ENCODE measurements at places on chromosomes 6 and 20. TPM values are rescaled to one million over a fixed set of nuclear protein-coding genes. Genes with fewer than 3 reads are reported as not detected.
A peak's percentile ranks its signal among the peaks of the same experiment; 100 is the strongest.

- no peak for DNase-seq
Measured at GRCh38 chr20:708956-709355, 33.4 kb upstream of the SCRT2 start.

DNA sequence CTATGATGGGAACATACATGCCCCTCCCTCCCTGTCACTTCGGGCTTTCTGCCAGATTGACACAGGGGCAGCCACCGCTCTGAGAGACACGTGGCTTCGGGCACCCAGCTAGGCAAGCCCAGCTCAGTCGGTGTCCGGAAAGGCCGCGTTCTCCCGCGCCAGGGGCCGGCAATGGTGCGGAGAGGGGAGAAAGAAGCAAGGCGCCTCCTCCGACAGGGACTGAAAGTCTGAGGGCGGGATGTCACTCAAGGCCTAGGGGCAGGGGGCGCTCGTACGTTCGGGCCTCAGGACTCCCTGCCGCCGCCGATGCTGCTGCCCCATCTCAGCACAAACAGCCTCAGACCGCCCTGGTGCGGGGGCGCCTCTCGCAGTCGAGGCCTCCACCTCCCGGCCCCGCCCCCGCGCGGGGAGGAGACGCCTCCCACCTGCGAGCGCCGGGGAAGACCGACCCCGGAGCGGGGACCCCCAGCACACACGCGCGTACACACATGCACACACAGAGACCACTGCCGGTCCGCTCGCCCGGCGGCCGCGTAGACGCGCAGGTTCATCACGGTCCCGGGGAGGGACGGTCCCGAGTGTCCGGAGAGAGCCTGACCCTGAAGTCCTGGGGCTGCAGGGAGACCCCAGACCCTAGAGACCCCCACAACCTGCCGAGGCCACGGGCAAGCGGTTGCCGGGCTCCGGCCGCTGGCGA lies 1.9 kb downstream of the GRM4 start:
- DNase-seq, result peak; percentile 87

GRCh38 chr20:44087051-44087856 lies 99.7 kb downstream of the JPH2 start:
- DNase-seq, result no peak

DNA sequence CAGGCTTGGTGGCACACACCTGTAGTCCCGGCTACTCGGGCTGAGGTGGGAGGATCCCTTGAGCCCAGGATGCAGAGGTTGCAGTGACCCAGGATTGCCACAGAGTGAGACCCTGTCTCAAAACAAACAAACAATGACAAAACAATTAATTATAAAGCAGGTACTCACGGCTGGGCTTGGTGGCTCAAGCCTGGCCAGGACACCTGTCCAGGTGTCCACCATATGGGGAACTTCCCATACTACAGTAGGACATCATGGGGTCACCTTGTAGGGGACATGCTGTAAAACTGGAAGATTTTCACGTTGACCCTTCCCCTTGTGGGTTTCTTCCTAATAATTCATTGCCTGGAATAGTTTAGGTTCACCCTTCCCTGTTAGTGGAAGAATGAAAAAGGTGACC lies 30.7 kb upstream of the RPL7L1 start:
- no peak for DNase-seq

DNA sequence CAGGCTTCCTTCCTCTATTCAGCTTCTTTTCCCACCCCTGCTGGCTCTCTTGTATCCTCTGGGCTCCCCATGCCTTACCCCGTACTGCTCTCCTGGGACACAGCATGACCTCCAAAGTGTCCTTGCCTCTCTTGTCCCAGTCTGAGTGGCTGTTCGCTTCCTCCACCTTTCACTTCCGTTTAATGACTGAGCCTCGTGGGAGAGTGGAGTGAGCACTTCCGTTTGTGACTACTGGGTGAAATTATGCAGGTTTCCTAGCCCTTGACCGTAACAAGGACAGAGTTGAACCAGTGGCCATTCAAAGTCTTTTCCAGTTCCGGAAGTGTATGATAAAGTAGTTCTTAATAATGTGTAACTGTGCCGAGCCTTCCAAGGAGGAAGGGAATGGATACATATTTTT lies 109.2 kb downstream of the ARID1B start:
- no peak for DNase-seq

- no peak for DNase-seq
Measured at GRCh38 chr6:41824571-41825569, 37.4 kb downstream of the TOMM6 start.

DNA sequence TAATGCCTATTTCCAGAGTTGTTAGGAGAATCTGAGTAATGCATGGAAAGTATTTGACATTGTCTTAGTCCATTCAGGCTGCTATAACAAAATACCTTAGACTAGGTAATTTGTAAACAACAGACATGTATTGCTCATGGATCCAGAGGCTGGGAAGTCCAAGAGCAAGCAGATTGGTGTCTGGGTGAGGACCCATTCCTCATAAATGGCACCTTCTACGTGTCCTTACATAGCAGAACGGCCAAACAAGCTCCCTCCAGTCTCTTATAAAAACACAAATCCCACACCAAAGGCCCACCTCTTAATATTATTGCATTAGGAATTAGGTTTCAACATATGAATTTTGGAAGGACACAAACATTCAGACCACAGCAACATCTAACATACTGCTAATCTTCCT lies 30.2 kb downstream of the MBOAT1 start:
- no peak for DNase-seq

- no peak for DNase-seq
Measured at GRCh38 chr6:151523034-151523433, 29.2 kb downstream of the CCDC170 start.

- no peak for DNase-seq
Measured at GRCh38 chr20:25478889-25479568, 71.6 kb downstream of the GINS1 start.

DNA sequence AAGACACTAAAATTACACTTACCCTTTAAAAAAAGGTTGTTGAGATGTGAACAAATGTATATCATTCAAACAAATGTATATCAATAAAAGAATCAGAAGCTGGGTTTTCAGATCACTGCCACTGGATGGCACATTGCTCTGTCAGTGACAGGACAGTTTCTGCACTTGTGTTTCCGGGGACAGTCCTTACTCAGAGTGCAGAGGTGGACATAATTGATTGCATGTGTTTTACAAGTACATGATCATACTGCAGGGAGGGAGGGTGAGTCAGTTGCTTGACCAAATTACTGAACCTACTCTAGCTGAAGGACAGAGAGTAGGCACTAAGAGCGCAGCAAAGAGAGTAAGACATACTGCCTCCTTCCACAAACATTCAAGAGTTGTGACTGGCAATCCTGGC lies 302.3 kb downstream of the TENT5A start:
- DNase-seq, result no peak

DNA sequence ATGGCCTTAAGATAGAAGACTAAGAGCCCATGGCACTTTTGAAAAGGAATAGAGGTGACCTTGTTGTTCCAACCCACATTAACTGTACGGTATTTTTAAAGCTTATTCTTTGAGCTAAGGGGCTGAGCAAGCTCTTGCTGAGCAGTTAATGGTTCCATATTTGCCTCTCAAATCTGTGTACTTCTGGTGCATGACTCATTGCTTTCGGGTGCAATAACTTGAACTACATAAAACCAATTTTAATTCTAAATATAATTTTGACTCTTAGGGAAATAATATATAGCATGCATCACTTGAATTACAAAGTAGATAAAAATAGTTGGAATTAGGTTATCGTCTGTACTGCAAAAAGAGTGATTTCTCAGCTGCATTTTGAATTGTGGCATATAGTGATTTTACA lies 348.1 kb upstream of the CITED2 start:
- DNase-seq, result no peak

GRCh38 chr6:123323452-123324329 lies 313.1 kb downstream of the TRDN start:
- DNase-seq, result no peak

DNA sequence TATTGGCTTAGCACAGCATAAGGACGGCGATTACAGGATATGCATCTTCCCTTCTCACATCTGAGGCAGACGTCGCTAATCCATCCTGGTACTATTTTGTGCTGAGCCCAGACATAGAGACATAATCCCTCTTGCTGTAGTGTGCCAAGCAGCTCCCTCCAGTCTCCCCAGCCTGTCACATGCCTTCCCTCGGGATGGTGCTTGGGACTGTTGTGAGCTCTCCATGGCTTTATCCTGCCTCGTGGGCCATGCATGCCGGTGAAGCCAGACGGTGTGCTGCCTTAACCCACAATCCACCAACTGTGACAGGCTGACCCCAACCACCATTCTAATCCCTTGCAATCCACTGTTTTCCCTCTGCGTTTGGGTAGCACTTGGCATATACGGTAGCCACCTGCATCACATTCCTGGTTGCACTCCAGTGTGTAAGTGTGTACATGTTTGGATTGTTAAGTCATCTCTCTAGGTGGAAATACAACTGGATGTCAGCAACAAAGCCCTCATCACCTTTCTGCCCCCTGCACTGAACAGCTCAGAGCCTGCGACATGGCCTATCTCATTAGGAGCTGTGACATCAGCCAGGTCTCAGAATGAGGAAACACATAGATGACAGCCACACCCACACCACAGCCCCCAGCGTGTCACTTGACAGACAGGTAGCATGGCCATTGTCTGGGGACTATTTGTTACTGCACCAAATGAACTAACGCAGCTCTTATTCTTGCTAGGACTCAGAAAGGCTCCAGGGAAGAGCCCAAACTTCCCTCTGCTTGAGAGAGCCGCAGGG lies 374.8 kb upstream of the CDH4 start:
- DNase-seq, result no peak

The ARFRP1 gene
- total RNA-seq, result 24.3 TPM

The IFT52 gene
- total RNA-seq, result 26.0 TPM

The HCK gene
- total RNA-seq, result 1.4 TPM

The SYTL3 gene
- total RNA-seq, result 0.27 TPM

The ATP6V1G2 gene
- 2.7 TPM for total RNA-seq

The ROS1 gene
- total RNA-seq, result 0.05 TPM

The GMPR gene
- 2.4 TPM for total RNA-seq

The KIF6 gene
- 0.53 TPM for total RNA-seq

The NOX3 gene
- total RNA-seq, result 0.09 TPM

The ARFGEF3 gene
- 20.0 TPM for total RNA-seq

The GPLD1 gene
- 8.4 TPM for total RNA-seq

The DZANK1 gene
- total RNA-seq, result 6.1 TPM

The EPHA7 gene
- 9.6 TPM for total RNA-seq
